ENCODE measurements at places on chromosomes 16 and 17. TPM values are rescaled to one million over a fixed set of nuclear protein-coding genes. Genes with fewer than 3 reads are reported as not detected.

DNA sequence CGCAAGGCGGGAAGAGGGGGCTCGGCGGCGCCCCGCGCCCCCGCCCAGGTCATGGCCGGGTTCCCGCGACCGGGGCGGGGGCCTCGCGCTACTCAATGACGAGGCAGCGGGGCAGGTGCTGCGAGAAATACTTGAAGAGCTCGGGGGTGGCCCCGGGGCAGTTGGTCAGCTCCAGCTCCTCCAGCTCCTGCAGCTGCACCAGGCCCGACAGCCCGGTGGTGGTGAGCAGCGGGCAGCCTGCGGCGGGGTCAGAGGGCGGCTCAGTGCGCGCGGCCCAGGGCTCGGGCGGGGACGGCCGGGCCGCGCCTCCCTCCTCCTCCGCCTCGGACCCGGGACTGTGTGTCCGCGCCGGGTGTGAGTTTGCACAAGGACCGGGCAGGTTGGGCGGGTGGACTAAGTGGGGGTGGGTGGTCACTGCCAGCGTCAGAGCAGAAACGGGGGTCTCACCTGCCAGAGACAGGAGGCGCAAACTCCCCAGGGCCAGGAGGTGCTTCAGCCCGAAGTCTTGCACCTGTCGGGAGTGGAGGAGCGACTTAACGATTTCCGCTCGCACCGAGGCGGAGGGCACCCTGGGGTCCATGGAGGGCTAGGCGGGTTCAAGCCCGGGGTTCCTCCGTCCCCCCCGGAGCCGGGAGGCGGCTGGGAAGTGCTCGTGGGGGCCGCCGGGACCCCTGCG lies 4.1 kb upstream of the WDR24 start:
- DNase-seq = no peak

DNA sequence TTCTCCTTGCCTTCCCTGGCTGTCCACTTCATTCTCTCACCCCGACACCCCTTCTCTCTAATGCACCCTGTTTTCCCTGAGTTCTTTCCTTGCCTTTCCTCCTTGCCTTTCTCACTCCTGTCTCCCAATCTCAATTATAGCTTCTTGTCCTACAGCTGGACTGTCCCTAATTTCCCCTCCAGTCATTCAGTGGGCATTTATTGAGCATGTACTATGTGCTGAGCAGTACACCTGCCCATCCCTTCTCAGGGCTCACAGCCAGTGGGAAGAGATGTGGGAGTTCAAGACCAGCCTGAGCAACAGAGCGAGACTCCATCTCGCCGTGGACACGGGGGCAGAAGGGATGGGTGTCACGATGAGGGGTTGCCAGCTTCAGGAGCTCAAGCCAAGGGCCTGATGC lies 5.8 kb downstream of the ATP2A1 start:
- DNase-seq = no peak

- no peak for DNase-seq
Measured at GRCh38 chr17:53135969-53136368, 686.8 kb upstream of the KIF2B start.

GRCh38 chr16:76210157-76210556 lies 67.0 kb upstream of the CNTNAP4 start:
- no peak for DNase-seq

- DNase-seq = no peak
Measured at GRCh38 chr17:69997332-69997731, 77.7 kb upstream of the KCNJ16 start.

DNA sequence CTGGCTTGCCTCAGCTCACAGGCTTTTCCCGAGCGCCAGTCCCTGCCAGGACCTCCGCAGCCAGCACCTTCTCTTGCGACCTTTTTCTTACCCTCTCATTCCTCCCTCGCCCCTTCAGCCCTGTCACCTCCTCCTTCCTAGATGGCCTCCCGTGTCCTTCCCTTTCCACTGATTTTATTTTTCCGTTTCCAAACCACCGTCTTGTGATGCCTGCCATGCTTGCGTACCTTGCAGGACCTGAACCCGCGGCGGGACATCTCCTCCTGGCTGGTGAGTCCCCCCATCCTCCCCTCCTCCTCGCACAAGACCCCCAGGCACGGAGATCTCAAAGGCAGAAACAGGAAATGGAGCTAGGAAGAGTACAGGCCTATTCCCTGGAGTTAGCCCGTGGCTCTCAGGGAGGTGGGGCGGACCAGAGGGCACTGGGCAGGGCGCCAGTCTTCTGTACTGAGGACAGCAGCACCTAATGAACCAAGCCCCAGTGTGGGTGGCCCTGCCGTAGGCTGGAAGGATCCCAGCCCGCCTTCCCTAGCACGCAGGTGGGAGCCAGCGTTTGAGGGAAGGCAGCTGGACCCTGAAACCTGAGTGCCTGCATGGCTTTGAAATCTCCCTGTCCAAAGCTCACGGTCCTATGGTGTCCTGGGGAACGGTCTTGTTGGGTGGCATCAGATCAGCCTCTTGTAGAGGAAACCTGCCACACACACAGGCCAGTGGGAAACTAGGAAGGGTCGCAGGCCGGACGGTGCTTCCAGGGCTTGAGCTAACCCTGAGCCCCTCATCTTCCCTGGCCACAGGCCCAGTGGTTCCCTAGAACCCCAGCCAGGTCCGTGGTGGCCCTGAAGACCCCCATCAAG lies 612 bp downstream of the CISD3 start:
- DNase-seq = no peak

GRCh38 chr16:57156351-57156703 lies 29.5 kb downstream of the PSME3IP1 start:
- no peak for DNase-seq

GRCh38 chr16:49580751-49581303 lies 207.2 kb downstream of the C16orf78 start:
- no peak for DNase-seq

DNA sequence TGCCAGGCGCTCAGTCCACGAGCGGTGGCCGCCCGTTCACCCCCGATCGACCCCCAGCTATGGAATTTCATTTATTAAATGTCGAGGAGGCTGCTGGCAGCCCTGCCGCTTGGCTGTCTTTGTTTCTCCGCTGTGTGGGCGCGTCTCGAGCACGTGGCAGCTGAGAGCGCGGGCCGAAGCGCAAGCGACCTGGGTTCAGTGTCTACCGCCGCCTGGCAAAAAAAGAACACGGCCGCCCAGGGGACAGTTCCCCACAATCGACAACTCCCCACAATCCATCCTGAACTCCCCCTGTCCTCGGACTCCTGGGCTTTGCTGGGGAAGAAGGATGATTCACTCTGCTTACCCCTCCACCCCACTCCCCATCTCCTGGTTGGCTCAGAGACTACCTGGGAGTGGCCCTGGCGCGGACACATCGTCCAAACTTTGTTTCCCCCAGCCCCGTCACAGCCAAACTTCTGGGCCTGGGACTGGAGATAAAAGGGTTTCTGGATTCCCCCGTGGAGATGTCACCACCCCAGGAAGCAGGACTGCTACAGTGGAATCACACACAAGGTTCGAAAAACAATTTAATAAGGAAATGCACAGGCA lies 1.7 kb upstream of the ANKRD13B start:
- peak; percentile 59 for DNase-seq

Gene HES7
- polyA plus RNA-seq = 0.10 TPM

Gene FOXC2
- 0.59 TPM for polyA plus RNA-seq

Gene CAPNS2
- 0.24 TPM for polyA plus RNA-seq

Gene CTF1
- polyA plus RNA-seq = 9.4 TPM

Gene LPO
- 0.14 TPM for polyA plus RNA-seq
